Stimulated activated CD8-positive, alpha-beta memory T cell treated with anti-CD3 and anti-CD28 coated beads, Interleukin-15, amount 100 ng/mL, for 48 hours (primary cell): ENCODE measurements at places on chromosomes 7 and 10.

GRCh38 chr7:108442039-108442568 lies 14.1 kb downstream of the NRCAM start:
- no peak for DNase-seq

DNA sequence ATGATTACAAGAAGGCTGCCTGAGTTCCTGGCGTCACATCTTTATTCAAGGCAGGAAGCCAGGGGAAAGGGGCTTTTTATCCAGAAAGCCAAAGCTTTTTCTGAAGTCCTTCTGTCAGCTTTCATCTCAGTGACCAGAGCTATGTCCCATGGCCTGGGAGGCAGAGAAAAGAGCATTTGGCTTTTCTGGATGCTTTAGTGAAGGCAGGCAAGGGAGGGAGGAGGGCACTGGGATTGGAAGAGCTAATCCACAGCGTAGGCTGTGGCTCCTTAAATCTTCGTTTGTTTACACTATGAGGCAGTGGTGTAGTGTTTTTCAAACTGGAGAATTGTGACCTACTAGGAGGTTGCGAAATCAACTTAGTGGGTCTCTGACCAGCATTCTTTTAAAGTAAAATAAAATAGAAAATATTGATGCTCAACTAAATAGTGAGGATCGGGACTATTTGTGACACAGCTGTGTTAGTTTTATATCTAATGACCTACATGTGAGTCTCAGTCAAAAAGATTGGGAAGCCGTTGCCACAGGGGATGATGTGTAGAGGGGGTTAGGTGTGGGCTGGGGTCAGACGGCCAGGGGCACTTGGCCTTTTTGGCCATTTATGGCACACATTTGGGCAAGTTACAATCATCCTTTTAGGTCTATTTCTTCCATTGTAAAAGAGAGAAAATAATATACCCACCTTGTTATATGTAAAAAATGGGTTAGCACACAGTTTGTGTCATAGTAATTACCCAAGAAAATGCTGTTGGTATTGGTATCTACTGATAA lies 14.1 kb downstream of the CRYGN start:
- DNase-seq: no peak

DNA sequence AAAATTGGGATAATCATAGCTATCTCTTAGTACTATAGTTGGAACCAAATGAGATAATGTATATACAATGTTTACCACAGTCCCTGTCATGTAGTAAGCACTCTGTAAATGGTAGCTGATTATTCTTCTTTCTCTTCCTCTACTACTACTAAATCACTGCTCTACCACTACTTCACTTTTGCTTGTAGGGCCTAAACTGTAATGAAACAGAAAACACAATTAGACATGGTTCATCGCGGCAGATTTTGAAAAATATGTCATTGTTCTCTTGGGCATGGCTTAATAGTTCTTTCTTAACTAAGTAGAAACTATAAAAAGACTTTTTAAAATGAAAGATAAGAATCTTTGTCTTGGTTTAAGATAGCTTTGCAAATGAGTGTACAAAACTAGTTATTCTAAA lies 34.9 kb downstream of the R3HCC1L start:
- DNase-seq: no peak

DNA sequence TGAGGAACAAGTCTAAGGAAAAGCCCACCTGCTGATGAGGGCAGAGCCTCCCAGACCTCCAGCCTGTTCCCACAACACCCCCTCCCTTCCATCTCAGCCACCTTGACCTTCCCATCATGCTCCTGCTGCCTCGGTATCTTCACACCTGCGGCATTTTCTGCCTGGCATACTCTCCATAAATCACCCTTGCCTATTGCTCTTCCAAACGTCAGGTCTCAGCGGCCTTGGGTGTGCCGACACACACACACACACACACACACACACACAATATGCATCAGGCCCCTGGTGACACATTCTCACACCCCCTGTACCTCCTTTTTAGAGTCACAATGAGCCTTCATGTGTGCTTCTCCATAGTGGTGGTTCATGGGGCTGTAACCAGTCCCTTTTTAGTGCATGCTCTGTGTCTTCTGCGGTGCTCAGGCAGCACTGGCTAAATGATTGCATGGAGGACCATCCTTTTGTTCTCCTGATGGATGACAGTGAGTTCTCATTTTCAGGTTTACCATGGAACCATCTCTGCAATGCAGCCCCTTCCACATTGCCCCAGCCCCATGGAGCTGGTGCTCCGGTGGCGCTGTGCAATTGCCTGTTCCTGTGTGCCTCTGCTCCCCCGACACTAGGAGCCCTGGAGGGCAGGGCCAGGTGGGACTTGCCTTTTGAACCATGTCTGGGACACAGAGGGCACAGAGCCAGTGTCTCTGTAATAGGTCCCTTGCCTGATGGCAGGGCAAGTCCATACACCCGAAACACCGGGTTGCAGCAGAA lies 4.5 kb downstream of the ADIRF start:
- no peak for DNase-seq

DNA sequence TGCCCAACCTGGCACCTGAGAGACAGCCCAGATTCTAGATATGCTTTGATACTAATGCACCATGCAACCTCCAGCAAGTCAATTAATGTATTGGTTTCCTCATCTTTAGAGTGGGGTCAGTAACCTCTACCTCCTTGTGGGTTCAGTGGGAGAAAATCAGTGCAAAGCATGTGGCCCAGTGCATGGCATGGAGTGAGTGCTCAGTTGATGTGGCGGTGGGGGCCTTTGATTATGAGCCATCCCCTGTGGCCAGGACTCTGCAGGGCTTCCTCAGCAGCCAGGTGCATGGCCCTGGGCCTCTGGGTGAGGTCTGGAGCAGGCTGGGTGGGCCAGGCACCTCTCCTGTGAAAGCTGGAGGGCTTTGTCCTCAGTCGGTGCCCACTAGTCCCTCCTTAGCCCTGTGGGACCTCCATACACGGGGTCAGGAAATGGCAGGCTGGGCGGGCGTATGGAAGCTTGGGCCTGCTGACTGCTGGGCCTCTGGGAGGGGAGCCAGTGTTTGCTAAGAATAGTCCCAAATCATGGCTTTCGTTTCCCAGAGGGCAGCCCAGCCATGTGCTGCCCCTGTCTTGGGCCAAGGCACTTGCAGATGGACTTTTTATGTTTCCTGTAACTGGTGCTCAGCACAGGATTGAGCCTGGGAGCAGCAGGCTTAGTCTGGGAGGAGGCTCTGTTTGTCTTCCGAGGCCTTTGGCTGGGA lies 3.4 kb downstream of the PALD1 start:
- DNase-seq: no peak

GRCh38 chr10:124975977-124976514 lies 34.1 kb downstream of the ZRANB1 start:
- no peak for DNase-seq

DNA sequence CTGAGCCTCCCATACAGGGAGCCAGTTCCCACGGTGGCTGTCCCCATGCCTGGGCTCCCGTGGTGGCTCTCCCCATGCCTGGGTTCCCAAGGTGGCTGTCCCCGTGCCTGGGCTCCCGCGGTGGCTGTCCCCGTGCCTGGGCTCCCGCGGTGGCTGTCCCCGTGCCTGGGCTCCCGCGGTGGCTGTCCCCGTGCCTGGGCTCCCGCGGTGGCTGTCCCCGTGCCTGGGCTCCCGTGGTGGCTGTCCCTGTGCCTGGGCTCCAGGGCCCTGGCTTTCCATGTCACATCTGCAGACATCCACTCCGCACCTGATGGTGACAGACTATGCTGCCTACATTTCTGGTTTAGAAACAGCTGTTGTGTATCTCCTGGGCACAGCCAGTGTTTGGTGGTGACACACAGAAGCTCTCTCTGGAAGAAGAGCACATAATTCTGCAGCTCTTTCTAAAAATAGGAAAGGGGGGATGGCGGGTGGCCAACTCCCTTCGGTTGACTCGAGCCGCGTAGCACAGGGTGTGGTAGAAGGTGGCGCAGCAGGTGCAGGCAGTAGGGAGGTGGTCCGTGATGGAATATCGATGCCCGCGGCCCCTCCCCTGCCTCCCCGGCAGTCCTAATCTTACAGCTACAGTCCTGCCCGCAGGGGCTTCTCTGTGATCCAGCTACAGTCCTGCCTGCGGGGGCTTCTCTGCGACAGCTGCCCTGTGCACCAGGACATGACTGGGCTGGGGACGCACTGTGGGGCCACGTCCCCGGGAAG lies 251.2 kb downstream of the DNAJB6 start:
- no peak for DNase-seq

DNA sequence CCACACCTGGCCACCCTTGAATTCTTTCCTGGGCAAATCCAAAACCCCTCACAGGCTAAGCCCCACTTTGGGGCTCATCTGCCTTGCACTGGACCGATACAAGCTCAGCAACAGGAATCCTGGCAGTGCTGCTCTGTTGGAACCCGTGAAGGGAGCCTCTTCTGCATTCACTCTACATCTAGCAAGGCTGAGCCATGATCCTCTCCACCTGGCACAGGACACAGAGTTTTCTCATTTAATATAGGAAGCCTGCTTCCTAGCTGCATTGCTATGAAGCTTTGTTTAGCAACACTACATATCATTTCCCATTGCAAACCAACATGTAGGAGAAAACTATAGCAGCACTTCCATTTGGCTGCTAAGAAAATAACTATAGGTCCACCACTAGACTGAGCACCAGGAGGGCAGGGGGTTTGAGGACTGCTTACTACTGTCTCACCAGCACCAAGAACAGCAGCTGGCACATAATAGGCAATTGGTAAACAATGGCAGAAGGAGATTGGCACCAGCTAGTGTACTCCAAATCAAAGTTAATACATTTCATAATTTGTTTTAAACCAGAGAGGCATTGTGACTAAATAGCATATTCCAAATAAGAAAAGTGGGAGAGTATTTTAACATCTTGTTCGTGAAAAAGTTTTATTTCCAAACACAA lies 56.1 kb downstream of the CPVL start:
- DNase-seq: no peak

- no peak for DNase-seq
Measured at GRCh38 chr10:53135213-53135896, 362.8 kb upstream of the MBL2 start.

GRCh38 chr10:95601116-95601719 lies 40.0 kb upstream of the SORBS1 start:
- peak; percentile 16 for DNase-seq

DNA sequence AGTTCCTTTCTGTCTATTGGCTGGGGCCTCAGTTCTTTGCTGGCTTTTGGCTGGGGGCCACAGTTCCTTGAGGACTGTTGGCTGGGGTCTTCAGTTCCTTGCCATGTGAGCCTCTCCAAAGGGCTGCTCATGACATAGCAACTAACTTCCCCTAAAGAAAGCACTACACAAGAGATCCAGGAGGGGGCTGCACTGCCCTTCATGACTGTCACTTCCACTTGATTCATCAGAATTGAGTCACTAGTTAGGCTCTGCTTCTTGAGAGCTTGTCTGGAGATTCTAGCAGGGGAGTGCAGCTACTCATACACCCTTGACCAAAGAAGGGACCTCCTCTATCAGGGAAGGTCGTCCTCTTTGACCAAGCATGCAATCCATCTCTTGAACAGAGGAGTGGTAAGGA lies 38.0 kb upstream of the MKX start:
- DNase-seq: peak; percentile 13

- DNase-seq: no peak
Measured at GRCh38 chr10:120161111-120161510, 268.6 kb downstream of the SEC23IP start.

DNA sequence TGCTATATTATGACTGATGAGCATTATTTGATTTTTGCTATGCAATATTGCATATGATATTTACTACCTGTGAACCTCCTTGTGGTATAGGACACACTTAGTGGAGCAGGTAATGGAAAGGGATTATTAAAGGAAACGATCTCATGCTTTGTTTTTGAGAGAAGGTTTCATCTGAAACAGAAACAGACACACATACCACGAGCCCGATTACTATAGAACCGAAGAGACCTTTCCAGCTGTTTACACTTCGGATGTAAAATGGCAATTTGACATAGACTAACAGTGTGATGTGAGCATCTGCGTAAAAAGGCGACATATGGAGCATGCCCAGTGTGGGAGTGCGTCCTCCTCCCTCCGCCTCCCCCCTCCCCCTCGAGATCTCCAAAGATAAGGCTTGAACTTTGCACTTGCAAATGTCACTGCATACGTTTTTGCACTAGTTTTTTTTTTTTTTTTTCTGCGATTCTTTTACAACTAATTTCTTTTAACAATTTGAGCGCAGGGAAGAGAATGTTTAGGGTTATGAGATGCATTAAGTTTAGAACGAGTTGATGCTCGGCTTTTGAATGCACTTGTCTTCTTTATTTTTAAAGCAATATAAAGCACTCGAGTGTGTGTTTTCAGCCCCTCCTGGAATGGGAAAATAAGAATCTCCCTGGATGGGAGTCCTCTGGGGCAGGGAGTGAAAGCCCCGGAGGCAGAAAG lies 251.0 kb downstream of the NSUN6 start:
- DNase-seq: no peak

GRCh38 chr10:114380060-114380459 lies 24.2 kb downstream of the AFAP1L2 start:
- no peak for DNase-seq

DNA sequence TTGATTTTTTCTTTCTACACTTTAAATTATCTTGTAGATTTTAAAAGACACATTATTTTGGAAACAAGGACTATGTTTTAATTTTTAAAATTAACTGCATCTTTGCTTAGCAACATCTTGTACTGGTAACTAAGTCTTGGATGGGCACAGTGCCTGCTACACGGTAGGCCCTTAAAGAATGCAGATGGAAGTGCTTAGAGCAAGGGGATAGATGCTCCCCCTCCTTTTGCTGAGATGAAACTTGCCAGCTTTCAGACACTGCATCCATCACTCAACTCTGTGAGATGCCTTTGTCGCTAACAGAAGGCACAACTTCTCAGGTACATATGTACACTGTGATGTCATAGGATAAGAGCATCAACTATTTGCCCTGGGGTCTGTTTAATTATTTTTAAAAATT lies 103.9 kb downstream of the LRRC18 start:
- DNase-seq: no peak

- no peak for DNase-seq
Measured at GRCh38 chr10:24451325-24451820, 242.4 kb downstream of the KIAA1217 start.

GRCh38 chr7:235576-236395 lies 43.4 kb downstream of the FAM20C start:
- DNase-seq: no peak

- DNase-seq: no peak
Measured at GRCh38 chr7:128270826-128271272, 29.8 kb downstream of the LEP start.
